ENCODE measurements at places on chromosomes 4 and X.

GRCh38 chr4:46329118-46329976 is 60.6 kb downstream of the GABRA2 start:
- peak; percentile 5 for DNase-seq

GRCh38 chr4:153618833-153619232 is 65.2 kb upstream of the TLR2 start:
- DNase-seq, result no peak

DNA sequence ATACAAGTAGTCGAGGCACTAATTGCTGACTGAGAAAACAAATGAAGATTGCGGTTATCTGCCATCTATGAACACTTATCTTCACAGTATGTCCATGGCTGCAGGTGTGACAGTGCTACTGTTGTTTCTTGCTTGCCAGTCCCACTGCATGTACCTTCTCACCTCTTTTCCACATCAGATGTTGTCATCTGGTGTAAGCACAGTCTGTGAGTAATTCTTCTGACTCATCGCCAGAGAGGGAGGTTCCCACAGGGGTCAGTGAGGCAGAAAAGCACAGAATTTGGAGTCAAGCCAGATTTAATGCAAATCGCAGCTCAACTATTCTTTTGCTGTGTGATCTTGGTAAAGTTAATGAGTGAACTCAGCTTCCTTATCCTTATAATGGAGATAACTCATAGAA is 144.4 kb downstream of the GLRA2 start:
- DNase-seq, result no peak

DNA sequence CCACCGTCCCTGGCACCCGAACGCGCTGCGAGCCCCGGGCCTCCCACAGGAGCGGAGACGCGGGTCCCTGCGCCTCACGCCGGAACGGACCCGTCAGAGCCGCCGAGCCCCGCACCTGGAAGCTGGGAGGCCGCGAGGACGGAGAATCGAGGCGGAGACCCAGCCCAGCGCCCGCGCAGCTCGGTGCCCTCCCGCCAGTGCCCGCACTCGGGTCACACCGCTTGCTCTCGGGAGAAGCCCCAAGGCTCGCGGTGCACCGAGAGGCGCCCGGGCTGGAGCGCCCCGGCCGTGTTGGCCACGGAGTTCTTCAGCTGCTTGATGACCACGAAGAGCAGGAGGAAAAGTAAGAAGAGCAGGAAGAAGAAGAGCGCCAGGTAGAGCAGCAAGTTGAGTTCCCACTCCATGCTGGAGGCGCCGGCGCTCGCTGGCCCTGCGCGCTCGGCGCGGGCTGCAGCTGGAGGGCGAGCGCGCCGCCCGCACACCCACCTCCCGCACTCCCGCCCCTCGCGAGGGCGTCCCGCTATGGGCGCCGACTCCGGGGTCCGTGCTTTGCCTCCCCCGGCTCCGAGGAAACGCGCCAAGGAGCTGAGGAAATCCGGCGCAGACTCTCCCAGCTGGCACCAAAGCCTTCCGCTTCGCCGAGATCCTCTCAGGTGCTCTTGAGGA is at the start of gene SMIM43:
TSS of gene SMIM43 (minus strand) at position 463 of the 666 bp plus-strand sequence. CDS start at position 404, 59 bp downstream.
- no peak for DNase-seq

DNA sequence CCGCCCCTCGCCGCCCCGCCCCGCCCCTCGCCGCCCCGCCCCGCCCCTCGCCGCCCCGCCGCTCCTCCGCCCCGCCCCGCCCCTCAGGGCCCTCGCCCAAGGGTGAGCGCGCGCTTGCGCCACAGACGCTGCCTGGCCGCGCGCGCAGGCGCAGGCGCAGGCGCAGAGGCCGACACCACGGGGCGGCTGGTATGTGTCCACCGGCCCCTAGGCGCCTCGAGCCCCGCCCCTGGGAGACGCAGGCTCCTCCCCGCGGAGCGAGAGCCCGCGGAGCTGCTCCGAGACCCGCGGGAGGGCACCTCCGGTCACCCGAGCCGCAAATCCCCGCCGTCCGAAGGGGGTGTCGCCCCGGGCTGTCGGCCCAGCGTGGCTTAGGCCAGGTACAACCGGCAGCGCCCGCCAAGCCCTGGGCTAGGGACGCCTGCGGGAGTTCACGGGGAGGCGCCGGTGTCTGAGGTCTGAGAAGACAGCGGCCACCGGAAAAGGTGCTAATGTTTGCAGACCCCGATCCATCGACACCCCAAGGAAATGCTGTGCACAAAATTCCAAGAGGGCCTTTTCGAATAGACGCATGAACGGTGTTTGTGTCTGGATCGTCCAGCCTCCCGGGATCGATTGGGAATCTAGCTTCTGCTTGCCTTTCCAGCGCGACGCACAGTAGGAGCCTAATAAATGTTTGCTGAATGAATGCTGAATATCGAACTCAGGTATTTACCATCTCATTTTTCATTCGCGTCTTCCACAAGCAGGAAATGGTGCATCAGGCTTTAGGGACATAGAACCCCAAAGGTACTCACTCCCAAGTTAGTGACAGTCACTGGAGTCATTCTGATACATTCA is 473 bp upstream of the CCNQ start:
- DNase-seq, result peak; percentile 50

- DNase-seq, result no peak
These were observed 28.1 kb downstream of the SLC16A2 start for GRCh38 chrX:74449322-74449936.

GRCh38 chr4:140903522-140904475 is 147.6 kb upstream of the TBC1D9 start:
- no peak for DNase-seq

GRCh38 chr4:112563431-112564200 is 47.6 kb upstream of the NEUROG2 start:
- DNase-seq, result no peak

DNA sequence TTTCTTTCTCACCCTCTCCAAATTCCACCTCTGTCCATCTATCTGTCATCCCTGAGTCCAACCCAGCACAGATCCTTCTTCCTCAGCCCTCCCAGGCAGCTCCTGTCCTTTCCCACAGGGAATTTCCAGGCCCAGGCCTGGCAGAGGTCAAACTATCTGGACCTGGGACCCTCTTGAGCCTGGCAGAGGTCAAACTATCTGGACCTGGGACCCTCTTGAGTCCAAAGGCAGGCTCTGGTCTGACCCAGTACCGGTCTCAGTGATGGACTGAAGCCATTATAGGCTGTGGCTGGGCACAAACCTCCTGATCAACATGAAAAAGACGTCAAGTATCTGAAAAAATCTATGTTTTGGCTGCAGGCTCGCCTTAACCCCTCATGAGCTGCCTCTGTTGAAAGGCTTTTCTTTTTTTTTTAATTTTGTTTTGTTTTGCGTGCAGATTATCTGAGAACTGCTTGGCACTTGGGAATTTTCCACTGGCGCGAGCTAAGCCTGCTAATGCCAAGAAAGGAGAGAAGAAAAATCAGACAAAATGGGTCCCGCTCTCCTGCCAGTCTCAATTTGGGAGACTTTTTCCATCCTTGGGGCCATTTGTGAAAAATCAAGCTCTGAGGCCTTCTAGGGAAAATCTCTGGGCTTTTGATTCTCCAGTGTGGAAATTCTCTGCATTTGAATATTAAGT is 31.2 kb downstream of the MSX1 start:
- DNase-seq, result no peak

- DNase-seq, result no peak
These were observed 165.1 kb upstream of the ATP6AP2 start for GRCh38 chrX:40415675-40416074.

DNA sequence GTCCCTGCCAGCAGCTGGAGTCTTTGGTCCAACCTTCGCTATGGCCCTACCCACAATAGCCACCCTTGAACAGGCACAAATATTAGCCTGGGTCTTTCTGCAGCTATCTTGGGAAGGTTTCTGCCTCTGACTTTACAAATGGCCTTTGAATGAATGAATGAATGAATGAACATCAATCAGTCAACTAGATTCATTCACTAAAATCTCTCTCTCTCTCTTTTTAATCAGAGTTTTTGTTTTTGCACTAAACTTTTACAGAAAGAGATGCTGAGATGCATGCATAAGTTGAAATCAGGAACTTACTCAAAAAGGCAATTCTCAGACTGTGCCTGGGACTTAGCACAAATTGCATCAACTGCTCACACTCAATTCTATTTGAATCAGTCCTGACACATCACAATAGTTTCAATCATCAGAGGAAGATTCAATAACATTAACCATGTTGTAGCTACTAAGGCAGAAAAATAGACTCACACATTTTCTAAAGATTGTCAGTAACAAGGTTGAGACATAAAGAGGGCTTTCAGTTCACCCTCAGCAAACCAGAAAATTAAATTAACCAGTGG is 55.0 kb downstream of the ANXA3 start:
- no peak for DNase-seq

GRCh38 chr4:76892601-76893000 is 5.3 kb downstream of the SOWAHB start:
- no peak for DNase-seq

DNA sequence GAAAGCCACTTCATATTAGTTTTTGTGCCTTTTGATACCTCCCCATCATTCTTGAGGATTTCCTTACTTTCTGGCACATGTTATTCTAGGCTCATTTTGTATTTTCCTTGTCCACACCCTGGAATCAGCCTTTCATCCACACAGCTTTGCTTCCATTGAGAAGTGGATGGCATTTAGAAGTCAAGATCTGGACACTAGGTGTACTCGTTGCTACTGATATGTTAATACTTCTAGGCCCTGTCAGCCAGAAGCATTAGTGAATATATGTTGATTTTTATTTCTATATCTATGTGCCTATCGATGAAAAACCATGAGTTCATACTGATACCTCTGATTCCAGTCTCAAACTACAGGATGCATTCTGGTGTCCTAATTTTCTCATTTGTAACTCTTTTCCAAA is 73.2 kb downstream of the ARHGAP24 start:
- no peak for DNase-seq

Data from NCI-H748 treated with DMSO at 0.1 percent for 48 hours (cell line).